ENCODE measurements at places on chromosomes 16 and 17. TPM values are rescaled to one million over a fixed set of nuclear protein-coding genes. Genes with fewer than 3 reads are reported as not detected.

RNF112 gene
- total RNA-seq, result 0.60 TPM

PRAC2 gene
- not detected for total RNA-seq

C16orf46 gene
- 4.4 TPM for total RNA-seq

NOS2 gene
- total RNA-seq, result 1.1 TPM

KRTAP2-1 gene
- not detected for total RNA-seq

HSD17B1 gene
- total RNA-seq, result 2.7 TPM

TMC6 gene
- total RNA-seq, result 122 TPM

RHBDL1 gene
- total RNA-seq, result 2.2 TPM

CCL2 gene
- 3.4 TPM for total RNA-seq

MMP25 gene
- total RNA-seq, result 0.14 TPM

LGALS9B gene
- 0.29 TPM for total RNA-seq

KRT32 gene
- 0.83 TPM for total RNA-seq

DNAI2 gene
- 0.87 TPM for total RNA-seq

GRCh38 chr17:6054372-6054771 is 15.8 kb upstream of the WSCD1 start:
- DNase-seq, result no peak

- no peak for DNase-seq
These were observed 82.3 kb upstream of the BCAR1 start for GRCh38 chr16:75333721-75334163.

GRCh38 chr16:75073545-75074303 is 42.9 kb downstream of the LDHD start:
- no peak for DNase-seq

- DNase-seq, result no peak
These were observed 108.8 kb downstream of the AMFR start for GRCh38 chr16:56316545-56316944.

- peak; percentile 61 for DNase-seq
These were observed at the start of gene CCR7 for GRCh38 chr17:40564883-40565768. Gene CCR7 (minus strand): TSS chr17:40565472. CDS start chr17:40565409, 63 bp downstream.

DNA sequence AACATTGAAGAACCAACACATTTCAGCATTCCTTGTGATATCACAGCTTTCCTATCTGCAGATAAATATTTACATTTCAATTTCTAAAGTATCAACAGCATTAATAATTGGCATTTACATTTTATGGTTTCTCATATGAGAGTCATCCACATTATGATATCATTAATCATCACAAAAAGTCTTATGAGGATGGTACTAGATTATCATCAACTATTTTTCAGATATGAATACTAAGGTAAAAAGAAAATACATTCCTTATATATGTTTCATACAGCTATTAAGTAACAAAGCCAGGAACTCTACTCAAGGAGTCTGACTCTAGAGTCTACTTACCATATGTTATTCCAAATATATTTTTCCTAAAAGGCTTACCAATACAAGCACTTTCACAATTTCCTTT is 40.7 kb downstream of the ABCA5 start:
- DNase-seq, result no peak

GRCh38 chr16:75416904-75417565 is 16.3 kb downstream of the CFDP1 start:
- no peak for DNase-seq

DNA sequence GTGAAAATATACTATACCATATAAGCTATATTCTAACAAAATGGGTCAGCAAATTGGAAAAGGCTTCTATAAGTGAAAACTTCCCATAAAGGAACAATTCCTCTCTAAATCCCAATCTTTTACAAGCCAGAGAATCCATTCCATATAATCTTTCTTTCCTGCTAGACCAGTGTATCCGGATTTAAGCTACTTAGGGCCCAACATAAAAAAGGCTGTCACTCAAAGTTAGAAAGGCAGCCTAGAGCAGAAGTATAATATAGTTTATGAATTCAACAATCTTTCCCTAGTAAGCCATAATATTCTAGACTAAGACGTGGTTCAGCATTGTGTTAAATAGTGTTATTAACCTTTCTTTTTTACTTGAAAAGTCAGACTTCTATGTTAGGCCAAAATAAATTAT is 93.0 kb downstream of the SKAP1 start:
- DNase-seq, result no peak

DNA sequence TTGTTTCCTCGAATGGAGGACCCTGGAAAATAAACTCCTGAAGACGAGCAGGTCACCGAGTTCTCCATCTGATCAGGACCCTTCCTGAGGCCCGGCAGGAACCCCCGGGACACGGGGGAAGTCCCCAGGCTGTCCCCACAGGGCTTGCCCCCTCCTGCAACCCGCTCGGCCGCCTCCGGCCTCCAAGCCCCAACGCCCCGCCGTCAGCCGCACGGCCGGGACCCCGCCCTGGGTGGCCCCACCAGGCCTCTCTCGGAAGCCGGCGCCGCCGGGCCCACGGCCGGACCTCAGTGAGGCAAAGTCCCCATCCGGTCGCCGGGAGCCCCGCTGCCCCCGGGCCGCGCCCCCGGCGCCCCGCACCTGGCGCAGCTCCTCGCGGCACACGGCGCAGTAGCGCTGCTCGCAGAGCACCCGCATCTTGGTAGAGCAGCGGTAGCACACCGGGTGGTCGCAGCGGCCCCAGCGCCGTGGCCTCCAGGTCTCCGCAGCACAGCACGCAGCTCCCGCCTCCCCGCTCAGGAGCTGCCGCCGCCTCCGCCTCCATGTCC is 383 bp downstream of the ZNF598 start:
- DNase-seq, result no peak

DNA sequence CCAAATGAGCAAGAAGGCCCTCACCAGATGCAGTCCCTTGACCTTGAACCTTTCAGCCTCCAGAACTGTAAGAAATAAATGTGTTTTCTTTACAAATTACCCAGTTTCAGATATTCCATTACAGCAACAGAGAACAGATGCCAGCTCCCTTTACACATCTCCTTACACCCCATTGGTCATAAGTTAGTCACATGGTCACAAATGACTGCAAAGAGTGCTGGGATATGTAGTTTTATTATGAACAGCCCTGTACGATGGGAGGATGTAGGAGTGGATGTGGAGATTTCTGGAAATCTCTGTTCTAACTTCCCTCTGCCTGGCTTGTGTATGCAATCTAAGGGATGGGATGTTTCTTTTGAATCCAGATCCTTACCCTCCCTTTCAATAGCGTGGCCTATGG is 13.3 kb upstream of the RPL38 start:
- DNase-seq, result no peak

DNA sequence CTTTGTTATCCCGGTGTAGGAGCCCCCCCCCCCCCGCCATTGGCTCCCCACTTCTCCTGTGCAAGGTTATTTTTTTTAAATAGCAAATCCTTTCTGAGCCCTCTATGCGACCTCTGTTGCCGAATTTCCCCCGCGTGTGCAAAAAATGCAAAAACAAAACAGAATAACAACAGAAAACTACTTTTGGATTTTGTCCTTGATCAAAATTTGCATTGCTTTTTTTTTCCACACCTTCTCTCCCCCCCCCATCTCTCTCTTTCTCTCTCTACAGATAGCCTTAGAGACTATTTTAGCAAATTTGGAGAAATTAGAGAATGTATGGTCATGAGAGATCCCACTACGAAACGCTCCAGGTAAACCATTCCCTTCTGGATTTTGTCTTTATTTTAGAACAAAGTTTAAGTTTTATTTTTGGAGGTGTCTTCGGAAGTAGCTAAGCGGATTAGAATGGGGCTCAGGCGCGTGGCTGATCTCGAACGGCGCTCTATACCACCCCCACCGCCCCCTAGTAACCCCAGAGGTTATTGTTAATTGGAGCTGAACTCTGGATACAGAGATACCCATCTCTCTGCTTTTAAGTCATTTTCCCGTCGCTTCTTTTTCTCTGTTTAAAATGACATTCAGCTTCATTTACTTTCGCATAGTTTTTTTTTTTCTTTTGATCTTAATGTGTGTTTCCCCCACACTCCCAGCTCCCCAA is 1.0 kb downstream of the MSI2 start:
- DNase-seq, result no peak

- DNase-seq, result peak; percentile 95
These were observed at the start of gene USP31 for GRCh38 chr16:23149267-23149992. Gene USP31 (minus strand): TSS chr16:23149452. CDS start chr16:23149270, 182 bp downstream.

DNA sequence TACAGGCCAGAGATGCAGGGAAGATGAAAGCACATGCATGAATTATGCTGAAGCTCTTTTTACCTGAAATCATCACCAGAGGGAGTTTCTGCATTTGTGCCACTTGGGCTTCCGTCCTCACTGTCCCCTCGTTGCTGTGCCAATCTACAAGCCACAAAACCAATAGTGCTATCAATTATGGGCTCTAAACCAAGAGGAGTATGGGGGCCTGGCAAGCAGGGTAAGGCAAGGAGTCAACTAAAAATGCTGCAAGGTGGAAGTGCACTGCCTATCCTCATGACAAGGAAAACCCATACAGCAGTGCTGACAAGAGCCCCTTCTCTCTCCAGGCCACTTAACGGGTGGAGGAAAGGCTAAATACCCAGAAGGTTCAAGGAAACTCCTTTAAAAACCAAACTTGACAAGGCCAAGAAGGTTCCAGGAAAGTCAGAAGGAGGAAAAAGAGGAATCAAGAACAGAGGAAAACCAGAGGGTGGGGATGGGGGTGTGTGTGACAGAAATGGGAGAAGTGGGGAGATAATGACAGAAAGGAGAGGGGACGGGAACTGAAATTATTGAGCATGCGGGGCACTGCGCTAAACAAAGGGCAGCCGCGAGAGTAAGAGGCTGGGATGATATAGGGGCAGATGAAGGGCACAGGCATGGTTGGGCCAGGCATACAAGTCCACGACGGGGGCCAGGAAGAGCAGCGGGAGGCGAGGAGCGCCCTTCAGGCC is 674 bp downstream of the C17orf75 start:
- no peak for DNase-seq

DNA sequence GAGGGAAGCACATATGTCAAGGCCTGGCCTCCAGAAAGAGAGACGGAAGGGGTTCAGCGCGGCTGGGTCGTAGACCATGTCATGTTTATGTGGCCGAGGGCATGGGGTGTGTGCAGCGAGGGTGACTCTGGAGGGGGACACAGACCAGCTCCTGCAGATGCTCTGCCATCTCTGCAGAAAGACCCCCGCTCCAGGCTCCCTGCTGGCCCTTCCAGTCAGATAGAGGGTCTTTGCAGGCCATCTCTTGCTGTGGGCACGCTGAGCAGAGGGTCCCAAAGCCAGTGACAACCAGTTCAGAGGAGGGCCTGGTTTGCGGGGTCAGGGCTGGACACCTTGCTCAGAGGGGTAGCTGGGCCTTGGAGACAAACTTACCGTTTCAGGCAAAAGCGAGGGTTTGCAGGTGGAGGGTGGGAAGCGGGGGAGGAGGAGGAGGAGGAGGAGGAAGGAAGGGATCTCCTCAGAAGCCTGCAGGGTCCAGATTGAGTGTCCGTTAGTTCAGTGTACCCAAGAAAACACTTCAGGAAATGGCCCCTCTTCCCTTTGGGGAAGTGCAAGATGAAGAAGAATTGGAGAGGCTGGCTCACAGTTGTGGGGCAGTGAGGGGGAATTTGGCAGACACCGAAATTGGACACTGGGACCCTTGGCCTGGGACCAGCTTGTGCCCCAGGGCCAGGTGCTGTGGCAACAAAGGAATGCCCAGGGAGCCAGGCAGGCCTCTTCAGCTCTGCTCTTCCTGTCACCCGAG is 102.8 kb downstream of the CMIP start:
- no peak for DNase-seq

DNA sequence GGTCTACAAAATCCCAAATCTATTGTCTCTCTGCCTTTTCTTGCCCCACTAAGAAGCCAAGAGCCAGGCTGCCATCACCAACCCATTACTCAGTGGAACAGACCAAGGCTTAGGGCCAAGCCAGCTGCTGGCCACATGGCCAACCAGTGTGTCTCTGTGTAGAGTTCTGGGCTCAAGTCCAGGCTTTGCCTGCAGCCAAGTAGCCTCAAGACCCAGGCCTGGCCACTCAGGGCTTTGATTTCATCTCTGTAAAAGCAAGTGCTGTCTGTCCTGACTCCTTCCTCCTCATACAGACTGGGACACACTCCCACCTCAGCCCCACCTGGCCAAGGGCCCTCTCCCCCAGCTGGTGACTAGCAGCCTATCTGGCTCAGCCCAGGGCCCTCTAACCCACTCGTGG is 14.6 kb downstream of the SREBF1 start:
- DNase-seq, result no peak

- DNase-seq, result no peak
These were observed 128.7 kb upstream of the CHMP6 start for GRCh38 chr17:80862978-80863377.

- no peak for DNase-seq
These were observed 28.2 kb downstream of the SLC39A11 start for GRCh38 chr17:73064084-73064938.

- DNase-seq, result peak; percentile 85
These were observed 14.8 kb upstream of the MARVELD3 start for GRCh38 chr16:71610936-71611871.

DNA sequence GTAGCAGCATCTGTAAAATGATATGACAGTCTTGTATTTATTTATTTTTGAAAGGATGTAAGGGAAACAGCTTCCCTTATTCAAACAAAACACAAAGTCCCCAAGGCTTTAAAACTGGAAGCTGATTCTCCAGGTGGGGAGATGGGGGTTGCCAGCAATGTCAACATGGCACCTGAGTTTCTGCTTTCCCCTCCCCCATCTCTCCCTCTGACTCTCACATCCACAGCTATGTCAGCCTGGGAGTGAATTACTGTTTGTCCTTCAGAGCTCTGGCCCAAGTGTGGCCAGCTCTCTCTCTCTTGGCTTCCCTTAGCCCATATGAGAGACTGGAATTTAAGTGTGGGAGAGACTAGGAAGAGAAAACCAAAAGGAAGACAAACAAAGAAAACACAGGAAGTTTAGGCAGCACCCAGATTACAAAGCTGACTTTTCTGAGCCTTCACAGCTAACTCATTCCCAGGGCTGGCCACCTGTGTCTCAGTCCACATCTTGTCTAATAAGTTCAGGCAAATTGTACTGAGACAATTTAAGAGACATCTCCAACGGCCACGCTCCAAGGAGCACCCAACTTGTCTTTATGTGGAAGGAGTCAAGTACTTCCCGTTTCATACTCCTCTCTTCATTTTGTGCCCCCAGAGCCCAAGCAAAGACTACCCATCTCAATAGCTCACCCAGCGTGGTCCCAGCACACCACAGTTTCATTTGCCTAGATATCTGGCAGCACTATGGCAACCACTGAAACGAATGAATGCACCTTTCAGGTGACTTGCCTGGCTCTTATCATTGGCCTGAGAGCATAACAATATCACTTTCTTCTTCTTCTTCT is 69.2 kb downstream of the SOX9 start:
- DNase-seq, result no peak
